HT-29 (cell line): ENCODE measurements at places on chromosomes 4 and X. TPM values are rescaled to one million over a fixed set of nuclear protein-coding genes. Genes with fewer than 3 reads are reported as not detected.
A peak's percentile ranks its signal among the peaks of the same experiment; 100 is the strongest.

GRCh38 chr4:74217365-74217764 is 59.4 kb downstream of the MTHFD2L start:
- no peak for DNase-seq

DNA sequence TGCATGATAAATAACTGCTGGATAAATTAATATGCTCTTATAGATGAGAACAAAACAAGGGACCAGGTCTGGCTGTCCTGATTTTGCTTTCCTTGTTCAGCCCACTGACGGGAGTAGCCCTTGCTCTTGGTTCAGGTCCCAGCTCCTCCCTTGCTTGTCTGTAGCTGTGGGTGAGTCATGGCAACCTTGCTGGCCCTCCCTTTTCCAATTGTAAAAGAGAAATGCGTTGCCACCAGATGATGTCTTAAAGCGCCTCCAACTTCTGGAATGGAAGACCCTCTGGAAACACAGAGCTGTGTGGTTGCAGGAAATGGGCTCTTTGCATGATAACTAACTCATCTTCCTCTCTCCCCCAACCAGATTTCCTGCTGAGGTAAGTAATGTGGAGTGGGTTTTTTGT is 171.4 kb downstream of the AASDH start:
- DNase-seq, result peak; percentile 90

DNA sequence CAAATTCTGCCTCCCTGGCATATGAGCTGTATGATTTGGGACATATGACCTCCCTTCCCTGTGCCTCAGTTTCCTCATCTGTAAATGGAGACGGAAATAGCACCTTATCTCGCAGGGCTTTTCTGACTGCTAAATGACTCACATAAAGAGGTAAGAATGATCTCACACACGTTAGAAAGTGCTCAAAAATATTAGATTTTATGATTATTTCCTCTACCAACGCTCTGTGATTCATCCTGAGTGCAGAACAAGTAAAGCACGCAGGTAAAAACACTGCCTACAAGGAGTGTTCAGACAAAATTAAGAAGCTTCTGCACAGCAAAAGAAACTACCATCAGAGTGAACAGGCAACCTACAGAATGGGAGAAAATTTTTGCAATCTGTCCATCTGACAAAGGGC is 21.1 kb downstream of the ACSL1 start:
- no peak for DNase-seq

SPON2 gene
- 1.2 and 2.9 TPM in 2 replicates for total RNA-seq
